ENCODE measurements at places on chromosomes 7 and 10.

- no peak for DNase-seq
Observed at GRCh38 chr10:133358162-133358924, 524 bp upstream of the FUOM start.

DNA sequence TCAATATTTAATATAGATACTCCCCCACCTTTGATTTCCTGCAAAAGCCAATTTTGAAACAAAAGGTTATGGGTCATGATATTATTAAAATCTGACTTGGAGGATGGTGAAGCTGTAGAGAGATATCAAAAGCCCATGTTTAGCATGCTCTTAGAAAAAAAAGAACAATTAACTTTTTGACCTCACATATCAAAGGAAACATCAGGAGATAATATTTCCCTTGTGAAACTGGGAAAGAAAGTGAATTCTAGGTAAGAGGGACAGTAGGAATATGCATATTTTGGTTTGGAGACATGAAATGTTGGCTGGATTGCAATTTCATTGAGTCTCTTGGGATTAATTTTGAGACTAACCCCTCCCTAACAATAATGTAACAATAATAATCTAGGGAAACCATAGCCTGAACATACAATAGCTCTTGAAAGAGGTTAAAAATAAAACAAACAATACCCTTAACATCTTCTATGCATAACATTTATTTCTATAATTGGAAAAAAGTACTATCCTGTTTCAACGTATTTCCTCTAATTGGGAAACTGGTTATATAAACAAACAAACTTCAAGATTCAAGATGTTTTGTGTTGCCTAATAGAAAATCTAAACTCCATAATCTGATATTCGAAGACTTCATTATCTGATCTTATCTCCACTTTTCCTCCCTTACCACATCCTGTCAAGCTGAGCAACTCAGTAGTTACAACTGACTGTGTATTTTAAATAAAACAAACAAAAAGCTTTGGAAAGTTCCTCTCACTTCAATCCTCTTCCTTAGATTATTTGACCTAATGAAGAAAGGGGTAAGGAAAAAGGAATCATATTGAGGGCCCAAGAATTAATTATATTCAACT, 14.8 kb downstream of the TMEM26 start:
- DNase-seq: no peak

DNA sequence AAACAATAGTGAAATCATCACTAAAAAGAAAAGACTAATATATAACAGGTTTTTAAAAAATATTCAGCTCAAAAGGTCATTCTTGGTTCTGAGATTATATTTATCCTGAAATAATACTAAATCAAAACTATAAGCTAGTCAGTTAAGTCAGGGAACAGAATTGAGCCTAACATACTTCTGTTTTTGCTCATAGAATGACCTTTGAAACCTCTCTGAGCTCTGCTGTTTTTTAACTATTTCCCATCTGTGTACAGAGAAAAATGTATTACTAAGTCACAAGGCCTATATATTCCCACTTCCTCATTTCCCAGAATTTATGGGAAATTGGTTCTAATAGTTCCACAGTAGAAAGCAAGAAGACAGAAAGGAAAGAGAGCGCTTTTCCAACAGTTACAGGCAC, 346.8 kb upstream of the ETV1 start:
- DNase-seq: no peak

DNA sequence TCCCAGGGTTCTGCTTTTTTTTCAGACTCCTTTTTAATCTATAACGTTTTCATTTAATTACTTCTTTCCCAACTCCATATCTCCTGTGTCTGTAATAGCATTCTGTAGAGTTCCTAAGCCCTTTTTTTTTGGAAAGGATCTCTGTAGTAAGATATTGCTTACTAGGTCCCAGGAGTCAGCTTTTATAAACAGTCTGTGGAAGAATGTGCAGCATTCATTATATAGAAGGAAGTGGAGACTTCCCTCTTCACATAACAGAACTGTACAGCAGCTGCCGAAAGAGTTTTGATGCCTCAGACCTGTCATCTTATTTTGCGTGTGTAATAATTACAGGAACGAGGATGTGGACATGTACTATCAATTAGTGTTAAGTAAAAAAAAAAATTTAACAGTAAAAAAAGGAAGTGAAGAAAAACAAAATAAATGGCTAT, 7.4 kb upstream of the STEAP4 start:
- DNase-seq: no peak

GRCh38 chr10:13775786-13776775, 189.3 kb downstream of the PRPF18 start:
- DNase-seq: no peak

GRCh38 chr7:117041007-117041406, 87.7 kb downstream of the ST7 start:
- DNase-seq: no peak

GRCh38 chr10:10545771-10546170, 471.9 kb upstream of the CELF2 start:
- peak; percentile 78 for DNase-seq

DNA sequence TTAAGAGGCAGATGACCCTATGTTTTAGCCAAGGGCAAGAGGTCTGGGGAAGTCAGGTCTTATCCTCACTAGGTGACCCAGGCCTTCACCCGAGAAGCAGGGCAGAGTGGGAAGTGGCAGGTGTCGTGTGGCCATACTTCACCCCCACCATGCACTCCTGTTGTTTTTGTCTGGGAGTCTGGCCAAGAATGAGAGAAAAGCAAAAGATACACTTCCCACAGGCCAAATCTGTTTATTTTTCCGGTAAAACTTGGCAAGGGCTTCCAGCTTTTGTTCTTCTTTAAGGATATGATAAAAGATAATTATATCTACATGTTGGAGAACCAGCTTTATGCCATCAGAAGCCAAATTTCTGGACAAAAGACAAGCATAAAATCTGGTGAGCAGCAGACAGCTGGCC, 137.4 kb upstream of the CDC14C start:
- DNase-seq: no peak

DNA sequence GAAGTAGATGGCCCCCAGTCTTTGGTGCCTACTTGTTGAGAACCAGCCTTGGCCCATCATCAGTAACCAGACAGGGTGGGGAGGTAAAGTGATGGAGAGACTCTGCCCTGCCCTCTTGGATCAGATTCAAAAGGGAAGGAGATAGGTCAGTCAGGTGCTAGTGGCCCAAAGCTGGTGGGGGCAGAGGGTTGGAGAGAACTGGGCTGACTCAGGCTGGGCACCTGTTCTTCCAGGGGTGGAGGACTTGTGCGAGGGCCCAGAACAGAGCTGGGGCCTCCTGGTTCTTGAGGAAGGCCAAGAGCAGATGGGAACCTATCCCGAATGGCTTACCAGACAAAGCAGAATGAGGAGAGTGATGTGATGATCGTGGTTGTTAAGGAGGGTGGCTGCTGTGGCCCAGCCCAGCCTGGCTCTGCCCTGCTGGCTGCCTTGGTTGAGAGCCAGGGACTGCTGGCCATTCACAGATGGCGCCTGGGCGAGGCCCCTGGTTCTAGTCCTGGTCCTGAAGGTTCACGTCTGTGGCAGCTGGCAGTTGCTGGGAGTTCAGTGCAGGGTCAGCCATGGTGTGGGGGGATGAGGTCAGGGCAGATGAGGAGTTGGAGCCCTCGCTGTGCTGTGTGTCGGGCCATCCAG, 36.6 kb downstream of the PALD1 start:
- no peak for DNase-seq

GRCh38 chr10:126422567-126422966, 34.3 kb upstream of the ADAM12 start:
- DNase-seq: no peak

GRCh38 chr10:17290226-17290625, 62.2 kb downstream of the VIM start:
- no peak for DNase-seq

DNA sequence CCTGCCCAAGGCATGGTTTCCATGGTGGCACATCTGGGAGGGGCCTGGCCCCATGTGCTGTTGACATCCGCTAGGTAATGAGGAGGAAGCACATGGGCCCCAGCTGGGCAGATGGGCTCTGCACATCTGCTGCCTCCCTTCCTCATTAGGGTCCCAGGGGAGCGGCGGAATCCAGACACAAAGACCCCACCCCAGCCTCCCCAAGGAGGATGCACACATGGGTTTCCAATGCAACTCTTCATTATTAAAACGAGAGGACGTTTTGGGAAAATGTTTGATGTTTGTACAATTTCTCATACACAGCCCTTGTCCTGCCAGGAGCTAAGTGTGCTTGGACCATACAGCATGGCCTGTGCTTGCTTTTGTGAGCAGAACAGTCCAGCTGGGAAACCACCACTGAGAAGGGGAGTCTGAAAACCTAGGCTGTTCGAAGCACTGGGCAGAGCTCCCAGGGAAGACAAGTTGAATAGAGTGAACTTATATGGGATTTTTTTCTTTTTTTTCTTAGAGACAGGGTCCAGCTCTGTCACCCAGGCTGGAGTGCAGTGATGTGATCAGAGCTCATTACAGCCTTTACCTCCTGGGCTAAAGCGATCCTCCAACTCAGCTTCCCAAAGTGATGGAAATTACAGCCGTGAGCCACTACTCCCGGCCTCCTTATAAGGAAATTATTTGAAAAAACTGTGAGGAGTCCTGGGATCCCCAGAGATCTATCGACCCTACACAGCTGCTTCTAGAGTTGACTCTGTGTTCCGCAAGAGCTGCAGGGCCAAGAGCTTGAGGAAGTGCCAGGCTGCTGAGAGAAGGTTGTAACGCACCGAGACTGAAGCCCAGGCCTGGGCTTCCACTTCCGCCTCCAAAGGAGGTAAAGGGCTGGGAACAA, 23.4 kb downstream of the FAM107B start:
- DNase-seq: no peak

DNA sequence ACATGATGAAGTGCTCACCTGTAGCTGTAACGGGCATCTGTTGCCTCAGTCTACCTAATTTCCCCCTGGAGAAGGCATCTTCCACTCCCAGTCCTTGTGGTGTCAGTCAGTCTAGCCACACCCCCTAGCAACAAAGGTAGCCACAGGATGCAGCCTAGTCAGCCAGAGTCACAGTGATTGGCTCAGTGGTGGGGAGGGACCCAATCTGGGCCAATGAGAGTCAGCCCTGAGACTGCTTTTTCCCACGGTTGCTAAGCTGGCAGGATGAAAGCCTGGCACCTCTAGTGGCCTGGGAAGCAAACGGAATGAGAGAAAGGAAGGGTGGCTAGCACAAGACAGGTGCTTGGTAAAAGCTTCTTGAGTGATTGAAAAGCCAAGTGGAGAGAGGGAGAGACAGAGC, 118.6 kb downstream of the SH3PXD2A start:
- DNase-seq: no peak

GRCh38 chr10:31707093-31708039, 221.3 kb downstream of the ARHGAP12 start:
- DNase-seq: peak; percentile 71

GRCh38 chr10:132347211-132347930, 15.4 kb downstream of the LRRC27 start:
- DNase-seq: no peak

DNA sequence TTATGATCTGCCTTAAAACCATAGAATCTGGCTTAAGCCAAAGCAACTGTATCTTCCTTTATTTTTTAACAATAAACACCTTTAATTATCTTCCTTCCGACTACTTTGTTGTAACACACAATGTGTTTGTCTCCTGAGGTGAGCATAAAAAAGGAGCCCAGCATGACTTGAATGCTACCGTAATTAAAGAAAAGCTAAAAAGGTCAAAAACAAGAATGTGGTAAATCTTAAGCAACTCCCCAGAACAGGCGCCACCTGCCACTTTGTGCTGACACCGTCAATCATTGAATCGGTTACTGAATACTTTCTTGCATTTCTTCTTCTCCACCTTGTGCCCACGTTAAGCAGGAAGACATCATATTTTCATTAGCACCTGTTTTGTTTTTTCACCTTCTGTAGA, 569.9 kb upstream of the C7orf33 start:
- DNase-seq: no peak

DNA sequence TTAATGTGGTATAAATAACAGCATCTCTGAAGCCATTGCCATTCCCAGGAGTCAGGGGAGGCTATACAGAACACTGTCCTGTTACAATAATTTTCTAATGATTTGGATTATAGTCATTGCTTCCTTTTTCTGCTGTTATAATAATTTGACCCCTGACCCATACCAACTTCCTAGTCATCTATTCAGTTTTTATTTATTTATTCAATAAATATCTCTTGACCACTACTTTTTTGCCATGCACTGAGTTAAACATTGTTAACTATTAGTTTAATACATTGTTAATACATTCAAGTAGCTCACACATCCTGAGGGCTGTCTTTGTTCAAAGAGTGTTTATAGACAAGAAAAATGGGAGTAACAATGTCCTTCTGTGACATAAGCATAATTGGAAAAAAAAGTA, 235.5 kb upstream of the MEOX2 start:
- no peak for DNase-seq

GRCh38 chr7:115825456-115826115, 205.0 kb downstream of the TFEC start:
- DNase-seq: no peak

DNA sequence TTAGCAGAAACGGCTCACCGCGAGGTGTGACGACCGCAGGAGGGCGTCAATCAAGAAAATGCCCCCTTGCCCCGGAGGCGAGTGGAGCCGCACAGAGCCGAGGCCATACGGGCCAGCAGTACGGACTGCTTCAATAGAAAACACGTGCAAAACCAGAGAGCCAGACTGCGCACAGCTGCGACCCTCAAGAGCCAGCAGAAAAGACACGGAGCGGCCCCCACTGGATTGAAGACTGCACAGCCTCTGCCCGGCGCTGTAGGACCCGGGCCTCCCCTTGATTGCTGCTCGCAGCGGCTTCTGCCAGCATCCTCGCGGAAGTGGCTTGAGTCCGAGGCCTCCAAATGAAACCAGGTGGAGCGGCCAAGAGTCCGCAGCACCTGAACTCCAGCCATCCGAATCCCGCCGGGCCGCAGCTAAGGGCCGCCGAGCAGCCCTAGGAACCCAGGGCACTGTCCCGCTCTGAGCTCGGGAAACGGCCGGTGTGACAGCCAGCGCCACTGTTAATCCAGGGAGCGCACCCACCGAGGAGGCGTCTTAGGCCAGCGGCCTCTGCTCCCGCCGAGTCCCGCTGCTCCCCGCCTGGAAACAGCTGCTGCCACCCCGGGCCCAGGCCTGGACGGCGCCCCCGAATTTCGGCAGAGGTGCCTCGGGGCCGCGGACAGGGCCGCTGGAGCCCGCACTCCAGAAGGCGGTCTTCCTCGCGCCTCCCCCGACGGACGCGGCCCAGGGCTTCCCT, 660 bp upstream of the HHEX start:
- no peak for DNase-seq

DNA sequence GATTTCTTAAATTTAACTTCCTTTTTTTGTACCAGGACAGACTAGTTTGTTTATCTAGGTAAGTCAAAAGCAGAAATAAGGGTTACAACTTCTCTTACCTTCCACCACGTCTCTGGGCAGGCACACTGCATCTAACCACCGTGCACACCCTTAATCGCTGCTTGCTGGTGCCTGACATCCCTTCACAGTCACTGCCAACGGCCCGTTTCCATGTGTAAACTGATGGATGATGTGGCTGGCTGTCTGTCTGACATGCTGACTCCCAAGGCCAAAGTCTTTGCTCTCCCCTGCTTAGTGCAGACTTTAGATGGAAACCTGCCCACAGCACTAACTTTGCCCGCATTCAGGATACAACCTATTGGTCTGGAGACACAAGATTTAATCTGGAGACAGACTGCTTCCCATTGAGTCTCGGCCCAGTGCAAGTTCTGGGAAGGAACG, 1.1 kb downstream of the TMEM273 start:
- DNase-seq: no peak
